Kidney (tissue), 22 donors: ENCODE measurements at places on chromosomes 3 and 15.
A peak's percentile ranks its signal among the peaks of the same experiment; 100 is the strongest.

GRCh38 chr3:66220066-66220465 lies 735 bp upstream of the SLC25A26 start:
- peak; percentile 16 for DNase-seq

- no peak for DNase-seq
Observed at GRCh38 chr3:180161770-180162169, 125.0 kb upstream of the PEX5L start.

GRCh38 chr3:5231487-5231886 lies 44.0 kb downstream of the EDEM1 start:
- DNase-seq: no peak

- no peak for DNase-seq
Observed at GRCh38 chr3:185655426-185656320, 69.6 kb downstream of the SENP2 start.

- no peak for DNase-seq
Observed at GRCh38 chr3:188589071-188589470, 435.1 kb downstream of the LPP start.
